ENCODE measurements at places on chromosomes 5 and 9.

DNA sequence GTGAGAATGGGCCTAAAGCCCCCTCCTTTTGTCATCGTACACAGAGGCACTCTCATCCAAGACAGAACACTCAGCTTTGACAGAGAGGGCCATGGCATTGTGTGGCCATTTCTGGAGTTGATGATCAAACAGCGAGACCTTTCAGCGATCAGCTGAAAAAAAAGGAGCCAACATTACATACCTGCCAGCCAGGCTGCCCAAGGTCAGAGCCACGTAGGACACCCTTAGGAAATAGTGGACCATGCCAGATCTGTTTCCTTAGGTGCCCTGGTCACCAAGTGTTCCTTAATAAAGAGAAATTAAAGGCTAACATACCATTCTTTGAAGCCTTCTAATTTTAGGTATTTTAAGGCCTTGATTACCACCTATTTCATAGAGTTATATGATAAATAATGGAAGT lies 105.5 kb upstream of the PRLR start:
- no peak for DNase-seq

DNA sequence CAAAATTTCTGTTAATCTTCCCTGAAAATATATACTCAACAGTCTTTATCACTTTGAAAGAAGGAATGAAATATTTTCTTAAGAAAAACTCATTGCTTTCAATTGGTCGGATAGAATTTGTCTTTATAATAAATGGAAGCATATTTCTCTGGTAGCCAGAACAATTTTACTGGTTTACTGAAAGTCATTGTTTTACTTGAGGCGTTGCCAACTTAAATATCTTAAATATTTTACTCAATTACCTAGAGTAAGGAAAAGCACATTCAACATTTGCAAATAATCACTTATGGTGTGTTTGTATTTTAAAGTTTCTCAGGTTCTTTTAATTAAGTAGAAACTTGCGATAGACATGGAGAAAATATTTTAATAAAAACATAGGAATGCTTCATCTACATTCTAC lies 1181.7 kb downstream of the EFNA5 start:
- DNase-seq: no peak

DNA sequence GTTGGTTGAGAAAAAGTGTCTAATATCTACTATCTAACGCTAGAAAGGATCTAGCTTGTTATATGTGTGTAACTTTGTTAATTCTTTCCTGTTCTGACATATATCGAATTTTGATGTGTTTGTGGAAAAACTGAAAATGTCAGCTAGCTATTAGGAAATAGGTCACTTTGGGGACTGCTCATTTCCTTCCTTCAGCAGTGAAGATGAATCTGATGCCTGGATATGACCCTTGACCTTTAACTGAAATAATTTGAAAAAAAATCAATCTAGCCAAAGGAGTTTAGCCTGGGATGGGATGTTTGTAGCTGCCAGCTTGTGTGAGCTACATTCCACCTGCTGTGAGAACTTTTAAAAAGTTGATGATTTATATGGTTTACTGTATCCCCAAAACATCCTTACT lies 66.8 kb downstream of the CD180 start:
- no peak for DNase-seq

DNA sequence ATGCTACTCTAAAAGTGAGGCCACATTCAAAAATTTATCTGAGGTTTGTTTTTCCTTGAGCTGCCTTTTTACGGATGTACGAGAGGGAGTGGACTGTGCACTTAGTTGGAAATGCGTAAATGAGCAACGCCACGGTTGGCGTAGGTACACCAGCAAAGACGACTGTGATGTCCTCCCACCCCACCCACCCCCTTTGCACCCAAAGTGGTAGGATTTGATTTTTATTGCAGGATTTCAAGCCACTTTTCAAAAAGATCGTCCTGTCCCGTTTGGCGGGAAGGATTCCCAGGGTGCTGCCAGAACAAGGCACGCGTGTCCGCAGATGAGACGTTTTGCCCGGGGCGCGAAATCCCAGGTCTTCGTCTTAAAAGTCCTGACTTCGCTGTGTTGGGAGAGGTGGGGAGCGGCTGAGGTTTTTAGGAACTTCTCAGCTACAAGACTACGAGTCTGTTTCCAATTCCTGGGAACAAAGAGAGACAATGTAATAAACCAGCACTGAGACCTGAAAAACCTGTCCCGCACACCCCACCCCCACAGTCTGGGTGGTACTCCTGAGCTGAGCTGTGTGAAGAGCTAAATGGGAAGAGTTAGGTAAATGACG lies 1.0 kb upstream of the TLE1 start:
- no peak for DNase-seq

- DNase-seq: no peak
These were observed 162.1 kb downstream of the CWC27 start for GRCh38 chr5:64930672-64931318.

GRCh38 chr5:150599917-150600511 lies 40.4 kb upstream of the SYNPO start:
- DNase-seq: no peak

DNA sequence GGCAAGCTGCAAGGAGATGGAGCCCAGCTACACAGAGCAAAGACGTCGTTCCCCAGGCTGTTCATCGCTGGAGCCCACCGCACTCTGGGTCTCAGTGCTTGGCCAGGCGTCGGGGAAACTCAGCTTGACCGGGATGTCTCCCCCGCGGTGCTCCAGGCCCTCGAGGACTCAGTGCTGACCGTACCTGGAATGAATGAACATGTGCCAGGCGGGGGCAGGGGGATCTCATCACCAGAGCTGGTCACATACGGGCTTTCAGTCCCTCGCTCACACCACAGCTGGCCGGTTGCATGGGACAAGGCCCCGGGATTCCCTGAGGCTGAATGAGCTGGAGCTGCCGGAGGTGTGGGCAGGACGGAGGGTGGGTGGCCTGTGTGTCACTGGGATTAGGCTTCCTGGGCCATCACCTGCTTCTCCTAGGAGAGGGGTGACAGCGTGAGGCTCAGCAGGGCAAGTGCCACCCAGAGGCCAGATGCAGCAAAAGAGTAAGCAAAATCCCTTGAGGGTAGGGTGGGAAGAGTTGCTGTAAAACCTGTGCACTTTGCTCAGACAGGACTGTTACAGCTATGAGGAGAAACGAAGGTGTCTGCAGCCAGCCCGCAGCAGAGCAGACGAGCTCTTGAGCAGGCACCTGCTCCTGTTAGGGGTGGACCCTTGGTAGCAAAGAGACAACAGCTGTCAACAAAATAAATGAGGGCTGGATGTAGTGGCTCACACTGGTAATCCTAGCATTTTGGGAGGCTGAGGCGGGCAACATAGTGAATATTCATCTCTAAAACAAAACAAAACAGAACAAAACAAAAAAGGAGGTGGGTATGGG lies 70.7 kb upstream of the RAPGEF1 start:
- no peak for DNase-seq

GRCh38 chr5:172786736-172787462 lies 15.9 kb upstream of the DUSP1 start:
- no peak for DNase-seq

DNA sequence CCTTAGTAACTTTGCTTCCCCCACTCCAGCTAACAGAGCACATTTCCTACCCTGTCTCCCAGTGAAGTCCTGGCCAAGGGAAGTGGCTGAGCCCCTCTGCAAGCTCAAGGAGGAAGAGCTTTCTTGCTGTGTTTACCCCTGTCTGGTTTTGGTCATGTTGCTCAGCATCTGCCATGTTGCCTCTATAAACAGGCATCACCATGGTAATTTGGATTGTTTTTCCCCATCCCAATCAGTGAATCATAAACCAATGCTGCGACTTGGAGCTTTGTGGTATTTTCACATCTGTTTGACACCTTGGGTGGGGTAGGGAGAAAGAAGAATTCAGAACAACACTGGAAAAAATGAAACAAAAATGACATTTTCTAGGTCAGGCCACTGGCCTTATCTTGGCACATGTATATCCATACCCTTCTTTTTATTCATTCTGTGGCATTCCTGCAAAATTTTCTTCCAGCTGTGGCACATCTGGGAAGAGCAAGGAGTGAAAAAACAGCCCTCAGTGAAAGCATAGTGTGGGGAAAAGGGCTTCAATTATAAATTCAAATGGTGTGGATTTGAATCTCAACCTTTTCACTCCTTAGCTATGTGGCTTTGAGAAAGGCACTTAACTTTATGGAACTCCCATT lies 42.5 kb downstream of the SLIT3 start:
- no peak for DNase-seq

- DNase-seq: no peak
These were observed 45.1 kb upstream of the SUB1 start for GRCh38 chr5:32539981-32540845.

GRCh38 chr5:159120446-159120845 lies 20.7 kb upstream of the EBF1 start:
- no peak for DNase-seq

GRCh38 chr5:172482156-172483020 lies 28.1 kb upstream of the SH3PXD2B start:
- DNase-seq: no peak

DNA sequence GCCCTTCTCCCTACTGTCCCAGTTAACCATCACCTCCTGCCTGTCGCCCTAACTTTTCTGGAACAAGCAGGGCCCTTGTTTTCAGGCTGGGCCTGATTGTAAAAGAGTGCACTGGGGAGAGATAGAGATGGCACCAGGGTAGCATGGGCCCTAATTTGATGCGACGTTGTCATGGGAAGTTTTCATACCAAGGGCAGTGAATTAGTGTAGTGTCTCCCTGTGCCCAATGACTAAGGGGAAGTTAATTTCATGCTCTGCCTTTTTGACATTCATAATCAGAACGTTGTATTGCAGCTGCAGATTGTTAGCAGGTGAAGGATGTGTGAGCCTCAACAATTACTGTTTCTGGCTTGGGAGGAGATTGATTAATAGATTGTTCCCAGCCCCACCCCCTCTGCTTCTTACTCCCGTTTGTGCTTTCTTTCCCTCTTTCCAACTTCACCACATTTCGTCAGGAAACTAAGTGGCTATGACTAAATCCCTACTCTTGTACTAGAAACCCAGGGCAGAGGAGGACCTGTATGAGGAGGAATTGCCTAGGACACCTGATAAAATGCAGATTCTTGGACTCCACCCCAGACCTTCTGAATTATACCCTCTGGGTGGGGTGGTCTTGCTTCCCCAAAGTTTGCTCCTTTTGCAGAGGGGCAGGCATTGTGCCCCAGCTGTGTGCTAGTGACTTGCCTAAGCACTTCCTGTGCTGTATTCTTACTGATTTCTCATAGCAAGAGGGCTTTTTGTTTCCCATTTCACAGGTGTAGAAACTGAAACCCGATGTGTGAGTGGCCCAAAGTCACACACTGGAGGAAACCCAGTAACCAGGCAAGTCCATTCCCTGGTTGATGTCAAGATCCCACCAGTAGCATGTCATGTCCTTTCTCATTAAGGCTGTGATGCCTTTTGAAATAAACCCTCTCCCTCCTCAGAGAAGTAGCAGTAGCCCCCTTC lies 56.3 kb downstream of the DAB2IP start:
- no peak for DNase-seq

DNA sequence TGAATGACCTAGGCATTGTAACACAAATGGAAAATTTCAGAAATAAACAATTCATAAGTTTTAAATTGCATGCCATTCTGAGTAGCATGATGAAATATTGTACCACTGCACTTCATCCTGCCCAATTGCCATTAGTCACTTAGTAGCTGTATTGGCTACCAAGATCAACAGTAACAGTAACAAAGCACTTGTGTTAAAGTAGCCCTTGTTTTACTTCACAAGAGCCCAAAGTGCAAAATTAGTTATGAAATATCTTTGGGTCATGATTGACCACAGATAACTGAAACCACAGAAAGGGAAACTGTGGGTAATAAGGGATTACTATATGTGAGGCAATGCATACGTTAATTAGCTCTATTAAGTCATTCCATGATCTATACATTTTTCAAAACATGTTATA lies 33.3 kb upstream of the RORB start:
- DNase-seq: no peak

DNA sequence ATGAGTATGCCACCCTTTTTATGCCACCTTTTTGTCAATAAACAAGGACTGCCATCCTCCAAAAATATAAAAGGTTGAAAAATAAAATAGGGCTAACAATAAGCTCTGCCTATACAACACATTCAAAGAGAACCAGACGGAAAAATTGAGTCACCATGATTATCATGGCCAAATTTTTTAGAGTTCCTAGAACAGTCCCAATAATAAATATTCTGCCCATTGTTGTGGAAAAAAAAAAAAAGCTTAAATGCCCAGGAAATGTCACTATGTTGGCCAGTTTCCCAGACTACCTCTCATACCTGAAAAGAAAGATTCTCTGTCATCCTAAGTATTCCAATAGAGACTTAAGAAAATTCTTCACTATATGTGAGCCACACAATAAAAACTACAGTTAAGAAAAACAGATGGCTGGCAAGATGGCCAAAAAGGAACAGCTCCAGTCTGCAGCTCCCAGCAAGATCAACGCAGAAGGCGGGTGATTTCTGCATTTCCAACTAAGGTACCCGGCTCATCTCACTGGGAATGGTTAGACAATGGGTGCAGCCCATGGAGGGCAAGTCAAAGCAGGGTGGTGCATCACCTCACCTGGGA lies 149.0 kb downstream of the TMEM161B start:
- DNase-seq: no peak

- DNase-seq: no peak
These were observed 27.5 kb upstream of the NCS1 start for GRCh38 chr9:130144703-130145102.
